ENCODE measurements at places on chromosomes 2 and 18.

- DNase-seq = no peak
Measured at GRCh38 chr18:70279470-70279869, 9.4 kb upstream of the SOCS6 start.

- DNase-seq = no peak
Measured at GRCh38 chr2:220209751-220210150, 582.3 kb downstream of the SLC4A3 start.

GRCh38 chr2:19879120-19879519 is 22.7 kb downstream of the TTC32 start:
- DNase-seq = no peak

- DNase-seq = no peak
Measured at GRCh38 chr18:62200121-62200914, 13.3 kb downstream of the RELCH start.

- DNase-seq = no peak
Measured at GRCh38 chr2:123770996-123771720, 253.9 kb upstream of the CNTNAP5 start.

GRCh38 chr2:10028407-10028987 is 14.9 kb upstream of the KLF11 start:
- DNase-seq = no peak

DNA sequence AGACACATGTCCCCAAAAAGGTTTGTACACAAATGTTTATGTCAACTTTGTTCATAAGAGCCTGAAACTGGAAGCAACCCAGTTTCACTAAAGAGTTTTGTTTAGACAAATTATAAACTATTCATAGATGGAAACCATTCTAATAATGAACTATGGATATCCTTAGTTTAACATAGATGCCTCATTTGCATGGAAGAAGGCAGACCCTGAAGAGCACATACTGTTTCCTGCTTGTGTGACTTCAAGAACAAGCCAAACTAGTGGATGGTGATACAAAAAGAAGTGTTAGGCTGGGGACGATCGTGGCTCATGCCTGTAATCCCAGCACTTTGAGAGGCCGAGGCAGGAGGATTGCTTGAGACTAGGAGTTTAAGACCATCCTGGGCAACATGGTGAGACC is 48.1 kb downstream of the ACOXL start:
- no peak for DNase-seq

DNA sequence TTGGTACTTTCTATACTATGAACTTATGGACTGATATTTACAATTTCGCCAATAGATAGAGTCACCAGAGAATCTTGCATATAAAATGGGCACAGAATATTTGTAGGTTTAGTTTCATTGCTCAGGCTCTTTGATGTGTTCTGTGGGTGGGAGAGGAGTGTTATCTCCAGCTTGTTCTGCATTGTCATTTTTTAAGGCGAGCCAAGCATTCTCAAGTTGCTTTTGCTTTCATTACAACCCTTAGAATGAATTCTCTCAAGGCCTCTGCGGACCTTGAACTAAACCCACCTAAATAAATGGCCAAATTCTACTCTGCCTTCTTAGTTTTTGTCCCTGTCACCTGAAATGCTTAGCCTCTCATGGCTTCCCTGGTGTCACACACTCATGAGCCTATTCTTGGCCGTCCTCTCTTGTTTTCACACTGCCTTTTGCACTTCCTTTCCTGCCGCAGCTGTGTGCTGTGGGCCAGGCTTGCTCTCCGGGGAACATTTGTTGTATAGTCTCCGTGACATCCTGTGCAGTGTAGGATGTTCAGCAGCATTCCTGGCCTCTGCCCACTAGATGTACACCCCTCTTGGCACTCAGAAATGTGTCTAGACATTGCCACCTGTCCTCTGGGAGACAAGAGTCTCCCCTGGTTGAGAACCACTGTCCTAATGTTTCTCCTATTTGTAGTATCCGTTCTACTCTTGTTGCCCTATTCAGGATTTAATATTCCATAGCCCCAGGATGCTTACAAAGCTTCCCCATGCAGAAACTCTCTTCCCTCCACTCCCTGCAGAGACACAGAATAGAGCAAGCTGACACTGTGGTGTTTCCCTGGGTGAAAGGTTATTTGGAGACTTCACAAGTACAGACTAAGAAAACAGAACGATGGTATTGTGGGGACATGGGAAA is 255.6 kb downstream of the PTPRM start:
- no peak for DNase-seq

DNA sequence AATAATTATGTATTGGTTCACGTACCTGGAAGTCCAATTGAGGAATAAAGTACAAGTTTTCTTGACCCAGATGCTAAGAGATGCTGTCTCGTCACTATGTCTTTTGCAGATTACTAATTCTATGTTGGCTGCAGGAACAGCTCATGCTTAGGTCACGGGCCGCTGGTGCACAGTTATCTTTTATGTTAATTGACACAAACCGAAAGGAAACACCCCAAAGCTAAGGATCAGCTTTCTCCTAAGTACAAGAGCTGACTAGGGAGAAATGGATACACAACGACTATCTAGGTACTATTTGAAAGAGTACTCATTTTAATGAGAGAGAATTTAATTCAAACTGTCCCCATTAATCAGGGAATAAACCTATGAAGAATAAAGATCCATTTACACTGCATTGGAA is 217.7 kb upstream of the SLC35G4 start:
- no peak for DNase-seq

DNA sequence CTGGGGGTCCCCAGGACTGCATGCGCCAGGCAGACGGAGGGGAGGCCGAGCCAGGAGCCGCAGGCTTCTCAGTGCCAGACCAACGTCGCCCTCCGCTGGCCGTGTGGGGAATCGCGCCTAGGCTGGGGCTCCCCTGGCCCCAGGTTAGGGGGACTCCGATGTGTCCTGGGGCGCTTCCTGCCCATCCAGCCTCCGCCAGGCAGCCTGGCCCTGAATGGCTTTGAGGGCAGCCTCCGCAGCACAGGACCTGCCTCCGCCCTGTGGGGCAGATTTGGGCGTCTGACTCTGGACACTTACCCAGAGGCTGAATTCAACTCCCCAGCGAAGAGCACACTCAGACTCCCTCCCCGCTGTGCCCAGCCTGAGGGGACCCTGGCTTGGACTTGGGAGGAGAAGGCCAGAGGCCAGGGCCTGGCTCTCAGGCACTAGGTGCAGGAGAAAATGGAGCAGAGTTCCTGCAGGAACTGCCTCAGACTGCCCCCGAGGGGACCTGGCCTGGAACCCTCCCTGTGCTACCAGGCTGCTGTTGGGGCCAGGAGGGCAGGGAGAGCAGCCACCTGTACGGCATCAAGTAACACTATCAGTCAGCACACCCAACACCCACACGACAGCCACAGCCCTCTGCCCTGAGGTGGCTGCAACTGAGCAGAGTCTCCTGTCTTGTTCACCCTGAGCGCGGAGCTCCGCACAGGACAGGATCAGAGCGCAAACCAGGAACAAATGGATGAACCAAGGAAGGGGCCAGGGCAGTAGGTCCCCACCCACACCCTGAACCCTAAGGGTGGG is 597 bp upstream of the TEKT4 start:
- DNase-seq = no peak

DNA sequence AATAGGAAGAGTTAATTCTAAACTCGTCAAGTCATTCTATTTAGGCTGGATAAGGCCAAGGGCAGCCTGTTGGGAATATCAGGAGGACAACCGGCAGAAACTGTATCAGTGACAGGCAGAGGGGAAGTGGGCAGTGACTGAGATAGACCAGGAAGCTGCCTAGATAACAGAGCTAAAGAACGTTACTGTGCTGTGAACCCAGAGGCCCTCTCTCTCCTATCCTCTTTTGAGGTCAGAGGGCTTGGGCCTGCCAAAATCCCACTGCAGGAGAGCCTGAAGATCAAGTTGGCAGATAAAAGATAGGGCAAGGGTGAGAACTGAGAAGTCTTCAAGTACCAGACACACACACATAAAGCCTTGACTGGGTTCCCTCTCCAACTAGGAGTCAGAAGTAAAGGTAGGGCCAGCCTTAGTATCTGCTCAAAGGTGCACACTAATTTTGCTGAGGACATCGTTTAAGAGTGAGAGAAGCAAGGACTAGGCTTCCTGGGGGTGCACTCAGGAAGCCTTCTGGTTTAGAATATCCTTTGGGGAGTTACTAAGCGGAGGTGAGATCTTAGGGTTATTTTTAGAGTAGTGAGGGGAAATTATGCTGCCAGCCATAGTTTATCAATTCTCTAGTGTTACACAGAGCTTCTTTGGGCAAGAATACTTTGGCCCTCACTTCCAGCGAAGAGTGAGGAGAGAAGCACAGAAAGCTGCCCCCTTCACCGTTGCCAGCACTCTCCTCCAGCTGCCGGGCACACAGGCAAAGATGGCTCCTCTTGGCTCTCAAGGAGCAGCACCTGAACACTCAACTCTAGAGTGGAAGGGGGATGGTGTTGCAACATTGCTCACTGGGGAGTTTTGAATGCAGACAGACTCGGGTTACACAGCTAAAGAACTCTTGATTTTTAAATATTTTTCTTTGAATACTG is 9.8 kb downstream of the CAVIN2 start:
- DNase-seq = no peak

- no peak for DNase-seq
Measured at GRCh38 chr2:240720686-240721595, 29.3 kb downstream of the AQP12A start.

GRCh38 chr2:25375371-25375988 is 33.8 kb upstream of the DNMT3A start:
- DNase-seq = no peak

GRCh38 chr2:240112914-240113690 is 23.0 kb downstream of the COPS9 start:
- no peak for DNase-seq

DNA sequence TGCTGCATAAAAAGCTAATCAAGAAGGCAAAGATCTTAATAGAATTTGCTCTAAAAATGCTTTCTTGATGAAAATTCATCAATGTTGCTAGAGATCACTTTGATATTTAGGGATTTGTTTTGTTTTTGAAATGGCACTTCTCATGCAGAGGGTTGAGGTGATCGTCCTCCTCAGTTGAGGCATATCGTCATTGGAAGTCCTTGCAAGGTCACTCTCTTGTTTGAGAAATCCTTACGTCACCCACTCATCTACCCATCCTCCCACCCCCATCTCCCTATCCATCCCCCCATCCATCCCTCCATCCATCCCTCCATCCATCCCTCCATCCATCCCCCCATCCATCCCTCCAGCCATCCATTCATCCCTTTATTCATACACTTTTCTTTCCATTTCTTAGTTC is 133.7 kb downstream of the THNSL2 start:
- DNase-seq = no peak

DNA sequence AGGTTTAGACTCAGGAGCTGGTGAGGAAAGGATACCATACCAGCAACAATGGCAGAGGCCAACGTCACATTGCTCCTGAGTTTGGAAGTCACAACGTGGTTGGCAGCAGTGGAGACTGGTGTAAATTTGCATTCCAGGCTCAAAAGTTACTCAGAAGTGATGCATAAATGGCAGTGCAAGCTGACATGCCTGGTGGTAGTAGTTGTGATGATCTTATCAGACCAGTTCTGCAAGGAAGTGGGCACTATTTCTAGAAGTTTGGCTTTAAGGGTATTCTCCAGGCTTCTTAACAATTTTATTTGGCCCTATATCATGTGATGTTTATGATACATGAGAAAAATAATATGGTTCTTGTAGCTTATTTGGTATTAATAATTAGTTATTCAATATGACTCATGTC is 37.8 kb downstream of the CXCR4 start:
- no peak for DNase-seq

DNA sequence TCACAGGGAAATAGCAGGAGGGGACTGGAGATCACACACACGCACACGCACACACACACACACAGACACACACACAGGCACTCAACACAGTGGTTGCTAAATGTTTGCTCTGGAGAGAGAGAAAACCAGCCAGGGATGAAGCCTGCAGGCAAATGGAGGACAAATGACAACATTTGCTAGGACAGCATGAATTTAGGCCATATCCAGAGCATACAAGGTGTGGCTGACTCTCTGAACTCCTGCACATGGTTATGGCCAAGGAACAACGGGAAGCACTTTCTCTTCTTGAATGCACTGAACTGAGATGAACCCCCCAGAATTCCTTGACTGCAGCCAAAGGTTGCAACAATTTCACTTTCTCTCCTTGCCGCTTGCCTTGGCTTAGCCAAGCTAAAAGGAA is 230.0 kb upstream of the RASGRP3 start:
- DNase-seq = no peak

- no peak for DNase-seq
Measured at GRCh38 chr2:229425598-229425997, 154.5 kb upstream of the PID1 start.

GRCh38 chr18:10169814-10170213 is 256.0 kb downstream of the VAPA start:
- DNase-seq = no peak

- no peak for DNase-seq
Measured at GRCh38 chr2:67215214-67216055, 181.7 kb upstream of the ETAA1 start.

- no peak for DNase-seq
Measured at GRCh38 chr2:216643986-216644659, 10.9 kb downstream of the IGFBP2 start.

GRCh38 chr2:182540252-182540651 is 113.4 kb upstream of the PDE1A start:
- DNase-seq = no peak

GRCh38 chr2:71614976-71615766 is 161.8 kb downstream of the DYSF start:
- no peak for DNase-seq

DNA sequence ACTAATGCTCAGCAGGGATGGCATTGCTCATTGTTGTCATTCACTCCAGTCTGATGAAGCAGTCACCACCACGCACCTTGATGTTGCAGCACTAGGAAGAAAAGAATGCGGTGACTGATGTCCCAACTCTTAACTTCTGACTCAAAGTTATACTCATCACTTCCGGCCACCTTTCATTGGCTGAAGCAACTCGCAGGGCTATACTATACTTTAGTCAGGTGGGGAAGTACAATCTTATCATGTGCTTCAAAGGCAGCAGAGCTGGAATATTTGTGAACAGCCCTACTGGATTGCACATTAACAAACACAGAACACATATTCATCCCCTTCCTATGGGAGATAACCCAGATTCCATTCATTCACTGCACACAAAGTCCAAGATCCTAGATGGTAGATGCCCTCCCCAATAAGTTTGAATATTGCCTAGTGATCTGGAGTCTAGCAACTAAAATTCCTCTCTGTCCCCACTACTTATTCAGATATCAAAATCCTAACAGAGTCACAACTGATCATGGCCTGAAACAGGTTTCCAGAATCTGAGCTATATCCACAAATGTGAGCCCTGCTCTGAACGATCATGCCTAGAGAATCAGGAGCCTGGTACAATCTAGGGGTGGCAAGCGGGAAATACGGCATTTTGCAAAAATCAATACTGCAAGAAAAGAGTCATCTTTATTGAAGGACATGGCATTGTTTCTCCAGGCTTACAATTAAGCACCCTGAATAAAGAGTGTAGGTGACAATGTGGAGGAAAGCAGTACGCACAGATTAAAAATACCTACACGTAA is 3.4 kb upstream of the SPATS2L start:
- DNase-seq = no peak

DNA sequence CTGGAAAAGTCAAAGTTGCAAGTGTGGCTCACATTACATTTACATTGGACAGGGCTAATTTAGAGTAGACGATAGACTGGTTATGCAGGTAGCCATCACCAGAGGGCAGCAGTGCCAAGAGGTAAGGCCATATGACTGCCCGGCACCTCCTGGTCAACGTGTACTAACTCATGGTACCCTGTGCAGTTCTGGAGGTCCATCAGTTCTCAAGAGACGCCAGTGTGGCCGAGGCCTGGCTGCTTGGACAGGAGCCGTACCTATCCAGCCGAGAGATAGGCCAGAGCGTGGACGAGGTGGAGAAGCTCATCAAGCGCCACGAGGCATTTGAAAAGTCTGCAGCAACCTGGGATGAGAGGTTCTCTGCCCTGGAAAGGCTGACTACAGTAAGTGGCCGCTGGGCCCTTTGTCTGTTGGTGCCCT is 65.8 kb upstream of the EML6 start:
- no peak for DNase-seq

- no peak for DNase-seq
Measured at GRCh38 chr2:240255165-240255491, 114.7 kb upstream of the OTOS start.
